Calu3 (cell line): ENCODE measurements at places on chromosomes 2 and 18.

- peak; percentile 42 for DNase-seq
Observed at GRCh38 chr18:49178736-49179135, 228.0 kb upstream of the SMAD7 start.

GRCh38 chr2:3099860-3100234 lies 277.8 kb downstream of the EIPR1 start:
- DNase-seq = no peak

- no peak for DNase-seq
Observed at GRCh38 chr2:110876167-110876999, 144.0 kb downstream of the ACOXL start.

DNA sequence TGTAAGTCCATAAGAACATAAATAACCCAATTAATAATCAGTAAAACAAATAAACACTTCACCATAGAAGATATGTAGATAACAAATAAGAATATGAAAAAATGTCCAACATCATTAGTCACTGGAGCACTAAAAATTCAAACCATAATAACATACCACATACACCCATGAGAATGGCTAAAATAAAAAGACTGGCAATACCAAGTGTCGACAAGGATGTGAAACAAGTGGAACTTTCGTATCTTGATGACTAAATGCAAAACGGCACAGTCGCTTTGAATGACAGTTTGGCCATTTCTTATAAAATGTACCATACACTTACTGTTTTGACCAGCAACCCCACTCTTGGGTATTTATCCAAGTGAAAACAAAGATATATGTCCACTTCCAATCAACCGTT lies 26.8 kb downstream of the ANKMY1 start:
- no peak for DNase-seq

DNA sequence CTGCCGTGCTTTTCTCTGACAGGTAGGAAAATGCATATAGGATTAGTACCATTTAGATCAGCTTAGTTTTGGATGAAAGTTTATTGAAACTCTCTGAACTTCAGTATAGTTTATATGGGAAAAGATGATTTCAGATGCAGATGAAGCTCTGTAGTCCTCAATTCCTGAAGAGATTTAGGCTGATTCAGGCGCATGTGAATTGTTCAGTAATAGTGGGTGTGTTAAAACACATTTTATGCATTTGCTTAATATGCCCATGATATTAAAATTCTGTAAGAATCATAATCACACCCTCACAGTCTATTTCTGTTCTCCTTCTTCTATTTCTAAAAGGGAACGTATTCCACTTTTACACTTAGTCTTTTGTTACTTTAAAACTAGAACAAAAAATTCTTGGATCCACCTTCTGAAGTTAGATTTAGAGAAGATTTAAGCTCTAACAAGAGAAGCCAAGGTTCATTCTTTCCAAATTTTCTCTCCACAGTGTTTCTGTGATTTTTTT lies 44.5 kb upstream of the FAM237A start:
- no peak for DNase-seq

GRCh38 chr2:172753610-172754009 lies 18.0 kb downstream of the RAPGEF4 start:
- DNase-seq = no peak
